ENCODE measurements at places on chromosomes 12 and 14.

DNA sequence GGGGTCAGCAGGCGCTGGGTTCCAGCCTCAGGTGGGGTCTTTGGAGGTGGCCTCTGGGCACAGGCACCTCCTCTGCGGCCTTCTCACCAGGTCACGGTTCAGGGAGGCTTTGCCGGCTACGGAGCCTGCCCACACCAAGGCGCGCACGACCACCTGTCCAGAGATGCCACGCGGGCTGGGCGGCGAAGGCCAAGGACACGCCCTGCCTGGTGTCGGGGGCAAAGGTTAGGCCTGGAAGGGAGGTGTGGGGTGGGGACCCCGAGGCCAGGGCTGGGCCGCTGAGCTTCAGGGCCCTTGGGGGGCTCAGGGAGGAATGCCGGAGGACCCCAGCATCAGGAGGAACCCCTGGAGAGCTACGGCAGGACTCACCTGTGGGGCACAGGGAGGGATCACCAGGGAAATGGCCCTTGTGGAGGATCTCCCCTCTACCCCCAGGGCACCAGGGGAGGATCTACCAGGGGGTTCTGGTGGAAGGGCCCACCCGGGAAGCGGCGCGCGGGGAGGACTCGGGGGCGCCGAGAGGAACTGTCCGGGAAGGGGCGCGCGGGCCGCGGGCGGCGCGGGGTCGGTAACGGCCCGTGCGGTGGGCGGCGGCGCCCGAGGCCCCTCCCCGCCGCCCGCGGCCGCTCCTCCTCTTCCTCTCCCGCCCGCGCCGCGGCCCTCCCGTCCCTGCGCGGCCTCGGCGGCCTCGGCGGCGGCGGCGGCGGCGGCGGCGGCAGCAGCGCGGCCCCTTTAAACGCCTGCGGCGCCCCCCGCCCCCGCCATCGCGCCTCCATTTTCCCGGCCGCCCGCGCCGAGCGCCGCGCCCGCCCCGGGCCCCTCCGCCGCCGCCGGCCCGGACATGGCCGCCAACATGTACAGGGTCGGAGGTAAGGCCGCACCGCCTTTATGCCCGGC lies at the start of gene MTA1:
TSS of gene MTA1 (plus strand) at position 633 of the 897 bp plus-strand sequence. CDS start at position 842, 209 bp downstream.
- H3K4me1 ChIP-seq, result peaks cover 18% of the 10 kb centered on the region
- H3K36me3 ChIP-seq, result no peaks in the 10 kb centered on the region
- no peaks in the 10 kb centered on the region for H3K27me3 ChIP-seq
- peak; percentile 77 for DNase-seq

DNA sequence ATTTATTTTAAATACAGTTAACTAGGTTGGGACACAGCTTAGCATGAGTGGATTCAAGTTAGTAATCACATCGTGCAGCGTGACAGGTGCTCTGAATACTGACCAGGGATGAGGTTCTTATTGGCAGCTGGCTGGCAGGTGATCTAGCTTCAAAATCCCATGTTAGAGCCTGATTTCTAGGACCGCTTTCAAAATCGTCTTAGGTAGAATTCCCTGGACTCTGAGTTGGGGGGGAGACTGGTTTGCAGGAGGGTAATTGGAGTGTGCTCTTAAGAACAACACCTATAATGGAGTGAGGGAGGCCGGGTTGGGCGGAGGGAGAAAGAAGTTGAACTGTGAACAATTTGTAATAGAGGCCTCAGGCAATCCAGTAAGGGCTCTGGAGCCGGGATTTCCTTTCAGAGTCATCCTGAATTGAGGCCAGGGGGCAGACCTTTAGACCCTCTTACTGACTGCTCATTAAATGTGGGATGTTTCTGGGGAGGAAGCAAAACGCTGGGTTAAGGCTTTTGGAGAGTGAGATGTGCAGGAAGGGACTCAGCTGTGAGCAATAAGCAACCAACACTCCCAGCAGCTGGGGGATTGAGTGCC lies 874 bp upstream of the YARS2 start:
- H3K36me3 ChIP-seq, result no peaks in the 10 kb centered on the region
- H3K4me3 ChIP-seq, result no peak overlapping the region
- H3K27me3 ChIP-seq, result no peaks in the 10 kb centered on the region

GRCh38 chr12:62703011-62703380 lies 232.0 kb downstream of the PPM1H start:
- peak overlapping the region; percentile 68 for H3K27ac ChIP-seq
- no peaks in the 10 kb centered on the region for H3K27me3 ChIP-seq
- no peaks in the 10 kb centered on the region for H3K36me3 ChIP-seq
- H3K4me1 ChIP-seq, result peaks cover 13% of the 10 kb centered on the region
- no peak overlapping the region for H3K4me3 ChIP-seq

GRCh38 chr14:92980866-92981265 lies 57.9 kb downstream of the CHGA start:
- no peak for DNase-seq
- H3K27me3 ChIP-seq, result no peaks in the 10 kb centered on the region
- H3K27ac ChIP-seq, result no peak overlapping the region

DNA sequence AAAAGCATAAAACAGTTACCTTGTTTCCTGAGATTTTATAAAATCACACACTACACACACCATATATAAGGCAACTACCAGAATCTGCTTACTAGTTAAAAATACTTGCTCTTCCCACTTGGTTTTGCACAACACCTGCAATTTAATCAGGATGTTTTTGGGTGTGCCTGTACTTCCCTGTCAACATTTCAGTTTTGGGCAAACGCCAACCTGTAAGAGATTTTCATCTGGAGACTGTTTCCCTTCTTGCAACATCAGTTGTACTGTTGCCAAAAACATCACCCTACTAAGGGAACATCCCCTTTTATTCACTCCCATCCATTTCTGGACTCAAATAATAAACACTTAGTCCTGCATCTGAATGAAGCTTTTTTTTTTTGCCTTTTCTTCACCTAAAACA lies 172.3 kb downstream of the DUSP6 start:
- DNase-seq, result peak; percentile 30
- H3K36me3 ChIP-seq, result no peaks in the 10 kb centered on the region
- no peak overlapping the region for H3K27ac ChIP-seq
- H3K27me3 ChIP-seq, result no peaks in the 10 kb centered on the region

Data from hepatocyte (in vitro differentiated cells).